Activated effector memory CD4-positive, alpha-beta T cell treated with Interleukin-2 at 50 U/mL for 16 hours (primary cell): ENCODE measurements at places on chromosomes 7 and 10.

DNA sequence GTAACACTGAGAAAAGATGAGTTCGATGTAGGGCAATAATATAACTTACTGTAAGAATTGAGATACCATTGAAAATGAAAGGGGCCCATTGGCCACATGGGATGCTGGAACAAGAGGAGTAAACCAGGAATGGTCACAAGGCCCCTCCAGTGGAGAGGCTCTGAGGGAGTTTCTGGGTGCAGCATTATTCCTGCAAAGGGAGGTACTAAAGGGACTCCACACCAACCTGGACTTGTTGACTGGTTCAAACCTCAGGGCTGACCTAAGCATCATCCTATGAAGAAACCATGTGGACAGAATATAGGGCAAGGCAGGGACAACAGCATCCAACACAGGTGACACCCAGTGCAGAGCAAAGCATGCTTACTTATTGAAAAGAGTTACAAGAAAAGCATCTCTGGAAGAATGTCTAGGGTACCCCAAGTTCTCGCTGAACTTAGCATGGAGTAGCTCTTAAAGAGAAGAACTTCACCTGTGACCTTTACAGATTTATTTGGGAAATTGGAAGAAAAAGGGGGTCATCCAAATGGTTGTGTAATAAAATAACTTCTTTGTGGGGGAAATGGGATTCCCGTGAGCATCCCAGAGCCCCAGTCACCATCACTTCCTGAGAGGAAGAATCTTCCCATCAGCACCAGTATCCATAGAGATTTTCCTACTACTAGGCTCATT lies 34.7 kb downstream of the PRSS2 start:
- no peak for DNase-seq

GRCh38 chr7:25949736-25950487 lies 202.1 kb upstream of the NFE2L3 start:
- DNase-seq: no peak

DNA sequence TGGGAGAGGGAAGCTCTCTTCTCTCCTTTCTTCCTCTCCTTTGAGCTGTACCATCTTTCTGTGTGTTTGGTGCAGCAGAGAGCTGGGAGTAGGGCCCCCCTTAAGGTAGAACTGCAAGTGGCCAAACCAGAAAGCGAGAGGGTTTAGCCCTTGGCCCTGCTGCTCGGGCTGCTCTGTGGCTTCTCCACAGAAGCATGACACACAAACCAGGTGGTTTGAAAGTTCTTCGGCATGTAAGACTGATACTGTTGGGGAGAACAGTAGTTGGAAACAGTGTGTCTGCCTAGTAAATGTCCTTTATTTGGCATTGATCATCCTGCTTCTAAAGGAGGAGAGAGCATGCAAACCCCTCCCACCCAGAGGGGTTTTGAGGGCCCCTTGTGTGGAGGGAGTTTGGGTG lies 277.8 kb downstream of the CELF2 start:
- no peak for DNase-seq

DNA sequence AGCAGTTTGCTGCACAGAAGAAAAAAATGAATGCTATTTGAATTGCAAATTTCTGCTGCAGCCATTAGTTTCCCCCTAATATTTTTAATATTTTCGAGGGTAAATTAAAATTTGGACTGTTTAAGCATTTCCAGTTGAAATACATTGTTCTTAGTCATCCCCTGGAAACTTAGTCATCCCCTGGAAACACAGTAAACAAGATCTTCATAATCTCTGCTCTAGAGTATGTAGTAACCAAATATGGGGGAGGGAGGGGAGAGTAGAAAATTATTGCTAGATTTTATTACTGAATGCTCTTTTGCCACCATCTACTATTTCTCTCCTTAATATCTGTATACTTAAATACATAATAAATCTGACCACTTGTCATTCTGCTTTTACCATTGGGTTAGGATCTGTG lies 1053.3 kb downstream of the SORCS1 start:
- no peak for DNase-seq

- no peak for DNase-seq
Observed at GRCh38 chr7:44738051-44738723, 10.5 kb upstream of the ZMIZ2 start.

- DNase-seq: no peak
Observed at GRCh38 chr10:92755725-92756124, 66.0 kb downstream of the HHEX start.

DNA sequence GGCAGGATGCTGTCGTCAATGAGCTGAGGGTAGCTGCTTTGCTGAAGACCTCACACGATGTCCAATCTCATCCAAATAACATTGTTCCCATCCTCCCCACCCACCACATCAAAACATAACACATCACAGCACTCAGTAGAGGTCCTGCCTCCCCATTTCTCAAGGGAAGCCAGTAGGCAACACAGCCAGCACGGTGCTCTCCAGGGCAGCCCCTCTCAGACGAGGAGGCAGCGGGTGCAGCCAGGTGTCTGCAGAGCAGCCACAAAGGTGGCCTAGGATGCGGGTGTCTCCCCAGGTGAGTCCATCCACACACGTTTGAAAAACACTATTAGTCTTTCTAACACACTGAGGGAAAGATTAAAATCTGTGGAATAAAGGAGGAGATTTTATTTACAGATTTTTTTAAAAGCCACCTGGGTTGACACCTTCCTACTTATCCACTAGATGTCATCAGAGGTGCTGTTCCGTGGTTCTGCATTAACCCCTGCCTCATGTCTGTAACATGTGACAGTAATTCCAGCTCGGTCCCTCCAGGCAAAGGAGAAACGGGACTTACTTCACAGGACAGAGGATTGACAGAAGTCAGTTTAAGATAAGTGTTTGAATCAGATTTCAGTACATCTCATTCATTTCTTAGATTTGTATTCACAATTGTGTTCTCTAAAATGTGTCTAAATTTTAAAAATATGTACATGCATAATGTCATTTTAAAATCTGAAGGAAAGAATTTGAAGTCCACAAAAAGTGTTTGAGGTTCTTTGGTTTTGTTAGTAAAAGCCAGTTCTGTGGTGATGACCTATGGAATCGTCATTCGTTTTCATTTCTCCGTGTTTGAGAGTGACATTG lies 68.0 kb downstream of the LANCL2 start:
- DNase-seq: no peak
